Smooth muscle cell of the pulmonary artery (primary cell): ENCODE measurements at places on chromosomes 5 and 9. TPM values are rescaled to one million over a fixed set of nuclear protein-coding genes. Genes with fewer than 3 reads are reported as not detected.

Gene FYB1
- total RNA-seq = 0.03 and 0.07 TPM in 2 replicates

Gene EGFL7
- total RNA-seq = 28.3 and 40.9 TPM in 2 replicates

Gene KYAT1
- 8.1 and 13.3 TPM in 2 replicates for total RNA-seq

Gene LPAR1
- total RNA-seq = 58.6 and 95.9 TPM in 2 replicates

Gene NIPAL4
- total RNA-seq = 0.07 TPM in 2 replicates

Gene SOX30
- not detected in 2 replicates for total RNA-seq

Gene TUSC1
- total RNA-seq = 9.4 and 10.0 TPM in 2 replicates

Gene TPPP
- 0.33 and 0.43 TPM in 2 replicates for total RNA-seq

Gene PAPPA
- total RNA-seq = 144 and 201 TPM in 2 replicates

Gene PIK3R1
- total RNA-seq = 33.0 and 40.1 TPM in 2 replicates

Gene ABITRAM
- total RNA-seq = 5.2 and 6.4 TPM in 2 replicates

Gene DEPDC1B
- 0.63 and 2.0 TPM in 2 replicates for total RNA-seq

Gene TTC39B
- 14.7 and 19.8 TPM in 2 replicates for total RNA-seq

Gene NAIP
- total RNA-seq = 2.2 and 2.3 TPM in 2 replicates

Gene CIZ1
- 35.8 and 49.4 TPM in 2 replicates for total RNA-seq

Gene MAST4
- total RNA-seq = 12.8 and 25.1 TPM in 2 replicates

Gene AUH
- 15.1 and 21.3 TPM in 2 replicates for total RNA-seq

Gene PANK3
- total RNA-seq = 35.9 and 43.9 TPM in 2 replicates

Gene RCL1
- 10.3 and 15.2 TPM in 2 replicates for total RNA-seq

Gene STX17
- 17.6 and 25.0 TPM in 2 replicates for total RNA-seq

Gene TRIM7
- 1.2 and 3.2 TPM in 2 replicates for total RNA-seq

Gene F2RL2
- 19.8 and 34.1 TPM in 2 replicates for total RNA-seq

Gene TMEM232
- 0.79 and 3.3 TPM in 2 replicates for total RNA-seq

Gene FOXI1
- total RNA-seq = not detected in 2 replicates

Gene ANKRD20A1
- total RNA-seq = not detected in 2 replicates

Gene RORB
- total RNA-seq = 0.50 and 9.6 TPM in 2 replicates
